ENCODE measurements at places on chromosomes 1 and 21.

GRCh38 chr1:5973771-5974170, 18.5 kb downstream of the NPHP4 start:
- DNase-seq, result no peak

DNA sequence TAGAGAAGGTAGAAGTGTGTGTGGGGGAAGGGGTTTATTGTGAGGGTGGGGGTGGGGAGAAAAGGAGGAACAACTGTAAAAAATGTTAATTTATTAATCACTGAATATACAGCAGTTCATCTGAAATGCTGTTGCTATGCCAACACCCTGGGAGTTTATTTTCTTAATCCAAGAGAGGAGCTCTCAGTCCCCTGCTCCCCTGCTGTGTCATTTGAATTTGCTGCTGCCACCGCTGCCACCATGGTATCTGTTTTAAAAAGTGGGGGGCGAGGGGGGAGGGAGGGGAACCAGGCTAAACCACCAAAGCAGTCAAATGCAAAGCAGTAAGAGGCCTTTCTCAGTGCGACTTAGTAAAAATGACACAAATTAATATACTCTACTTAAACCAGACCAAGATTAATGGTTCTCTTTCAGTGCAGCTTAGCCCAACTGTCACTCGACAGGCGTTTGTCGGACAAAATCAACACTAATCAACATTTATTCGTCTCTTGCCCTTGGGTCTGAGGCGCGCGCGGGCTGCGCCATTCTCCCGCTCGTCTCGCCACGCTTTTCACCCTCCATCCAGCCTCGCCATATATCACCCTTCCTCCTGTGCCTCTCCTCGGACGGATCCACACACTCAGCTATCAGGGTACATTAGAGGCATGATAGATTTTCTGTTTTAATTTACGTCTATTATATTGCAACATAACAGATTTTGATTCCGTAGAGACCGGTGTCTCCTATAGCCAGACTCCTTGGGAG, 76.2 kb downstream of the PBX1 start:
- DNase-seq, result no peak

DNA sequence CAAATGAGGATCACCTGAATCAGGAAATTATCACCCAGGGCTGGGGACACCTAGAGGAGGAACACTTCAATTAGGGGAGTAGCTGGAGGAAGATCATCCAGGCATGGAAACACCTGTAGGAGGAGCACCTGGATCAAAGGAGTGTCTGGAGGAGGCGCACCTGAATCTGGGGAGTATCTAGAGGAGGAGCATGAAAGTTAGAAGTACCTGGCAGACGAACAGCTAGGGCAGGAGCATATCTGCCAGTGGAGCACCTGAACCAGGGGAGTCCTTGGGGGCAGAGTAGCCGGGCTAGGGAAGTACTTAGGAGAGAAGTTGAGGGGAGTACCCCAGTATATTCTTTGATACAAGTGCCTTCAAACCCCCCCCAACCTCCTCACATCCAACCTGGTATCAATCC, 1.3 kb downstream of the C1orf210 start:
- no peak for DNase-seq

DNA sequence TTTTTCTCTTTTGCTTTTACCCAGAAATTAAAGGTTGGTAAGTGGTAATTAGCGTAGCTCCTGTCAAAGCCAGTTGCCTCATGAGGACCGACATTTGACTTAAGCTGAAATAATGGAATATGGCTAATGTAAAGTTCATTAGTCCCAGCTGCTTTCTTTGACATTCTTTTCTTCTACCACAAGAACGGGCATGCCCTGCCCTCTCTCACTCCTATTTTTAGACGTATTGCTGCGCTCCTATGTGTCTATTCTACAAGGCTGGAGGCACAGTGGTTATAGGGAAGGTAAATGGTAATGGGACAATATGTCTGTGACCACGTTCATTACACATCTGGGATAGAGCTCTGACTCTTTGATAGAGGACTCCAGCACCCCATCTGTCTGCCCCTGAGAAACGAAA, 6.8 kb downstream of the CORT start:
- no peak for DNase-seq

GRCh38 chr1:153796786-153797659, 21.8 kb downstream of the SLC27A3 start:
- peak; percentile 82 for DNase-seq

- no peak for DNase-seq
These were observed 19.5 kb downstream of the MAP7D1 start for GRCh38 chr1:36175137-36176095.

- peak; percentile 18 for DNase-seq
These were observed at the start of gene CR1 for GRCh38 chr1:207495801-207496792. Gene CR1, plus strand, starts transcription at chr1:207496157. Its CDS starts 111 bp downstream, at chr1:207496268.

- DNase-seq, result no peak
These were observed 27.2 kb downstream of the NUAK2 start for GRCh38 chr1:205294175-205294917.

DNA sequence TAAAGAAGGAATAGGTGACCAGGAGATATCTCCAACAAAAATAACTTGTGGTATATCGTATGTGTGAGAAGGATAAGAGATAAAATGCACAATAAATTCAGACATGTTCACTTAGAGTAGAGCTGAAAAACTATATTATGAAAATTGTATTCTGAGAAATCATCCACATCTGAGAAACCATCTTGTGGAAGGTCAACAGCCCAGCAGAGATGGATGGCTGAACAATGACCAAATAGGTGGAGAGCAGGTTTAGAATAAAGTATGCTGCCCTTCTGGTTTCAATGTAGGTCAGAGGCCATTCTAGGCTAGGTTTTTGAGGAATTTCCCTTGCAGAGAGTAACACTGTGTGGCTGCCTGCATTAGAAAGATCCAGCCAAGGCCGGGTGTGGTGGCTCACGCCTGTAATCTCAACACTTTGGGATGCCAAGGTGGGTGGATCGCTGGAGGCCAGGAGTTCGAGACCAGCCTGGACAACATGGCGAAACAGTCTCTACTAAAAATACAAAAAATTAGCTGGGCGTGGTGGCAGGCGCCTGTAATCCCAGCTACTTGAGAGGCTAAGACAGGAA, 8.8 kb upstream of the UAP1 start:
- DNase-seq, result no peak

- DNase-seq, result no peak
These were observed 37.5 kb downstream of the ELAPOR1 start for GRCh38 chr1:109151146-109151990.

GRCh38 chr1:159646687-159647086, 59.1 kb downstream of the APCS start:
- DNase-seq, result no peak
